ENCODE measurements at places on chromosomes 16 and 17. TPM values are rescaled to one million over a fixed set of nuclear protein-coding genes. Genes with fewer than 3 reads are reported as not detected.

The LDHD gene
- 0.23 TPM for polyA plus RNA-seq

DNA sequence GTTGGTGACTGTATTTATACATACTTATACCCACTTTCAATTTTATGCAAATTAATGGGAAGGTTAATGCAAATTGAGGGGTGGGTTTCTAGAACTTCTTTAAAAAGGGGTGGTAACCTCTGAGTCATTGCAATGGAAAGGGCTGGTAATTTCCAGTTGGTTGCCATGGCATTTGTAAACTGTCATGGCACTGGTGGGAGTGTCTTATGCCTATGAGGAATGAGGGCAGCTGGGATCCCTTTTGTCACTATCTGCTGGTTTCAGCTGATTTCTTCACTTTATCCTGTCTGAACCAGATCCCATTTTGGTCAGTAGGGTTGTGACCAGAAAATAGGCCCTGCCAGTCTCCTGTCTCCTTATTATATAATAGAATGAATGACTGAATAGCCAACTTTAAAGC is 1006.7 kb upstream of the GOT2 start:
- DNase-seq, result no peak

DNA sequence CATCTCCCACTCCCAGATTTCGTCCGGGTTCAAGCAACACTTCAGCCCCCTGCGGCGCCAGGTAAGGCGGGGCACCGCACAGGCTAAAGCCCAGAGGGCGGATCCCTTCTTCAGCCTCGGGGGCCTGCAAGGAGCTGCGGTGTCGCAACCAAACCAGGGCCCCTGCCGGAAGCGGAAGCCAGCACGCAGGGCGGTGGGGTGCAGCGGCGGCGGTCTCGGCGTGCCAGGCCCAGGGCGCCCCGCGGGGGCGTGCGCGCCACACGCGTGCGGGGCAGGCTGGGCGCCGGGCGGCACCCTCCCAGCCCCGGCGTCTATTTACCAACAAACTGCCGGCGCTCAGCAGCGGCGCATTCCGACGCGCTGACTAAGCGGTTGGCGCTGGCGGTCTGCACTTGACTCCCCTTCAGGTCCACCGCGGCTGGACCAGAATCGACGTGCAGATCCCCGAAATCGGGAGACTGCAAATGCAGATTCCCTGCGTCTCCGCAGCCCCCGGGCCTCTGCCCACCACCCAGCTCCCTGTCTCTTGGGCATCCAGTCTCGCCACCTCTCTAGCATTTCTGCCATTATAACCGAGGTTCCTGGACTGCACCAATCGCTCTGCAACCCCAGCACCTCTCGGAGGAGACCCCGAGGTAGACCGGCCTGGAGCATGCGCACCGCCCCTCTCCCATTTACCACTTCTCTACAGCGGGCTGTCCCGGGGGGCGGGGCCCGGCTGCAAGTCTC is 421 bp upstream of the DLX4 start:
- peak; percentile 39 for DNase-seq

GRCh38 chr16:75787440-75787839 is 61.1 kb upstream of the CPHXL start:
- DNase-seq, result no peak

DNA sequence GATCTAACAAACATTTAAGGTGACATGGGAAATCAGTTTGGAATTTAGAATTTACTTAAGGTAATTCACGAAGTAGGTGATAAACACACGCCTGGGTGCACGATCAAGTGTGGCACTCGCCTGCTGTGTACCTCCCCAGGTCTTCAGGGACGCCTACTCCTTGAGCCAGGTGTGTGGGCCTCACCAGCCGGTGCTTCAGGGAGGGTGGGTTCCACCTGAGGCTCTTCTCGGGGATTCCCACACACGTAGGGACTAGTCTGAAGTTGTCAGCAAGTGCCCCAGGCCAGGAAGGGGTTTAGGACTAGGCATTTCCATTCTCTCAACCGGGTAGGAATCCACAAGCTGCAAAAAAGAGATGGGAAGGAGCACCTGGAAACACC is 9.8 kb upstream of the NAT9 start:
- DNase-seq, result no peak

GRCh38 chr16:85730186-85730465 is 20.8 kb downstream of the C16orf74 start:
- DNase-seq, result no peak

All from IMR-90 (cell line).